Stimulated activated CD4-positive, alpha-beta T cell treated with anti-CD3 and anti-CD28 coated beads, Interleukin-1b, Interleukin-23, amount 100 ng/mL, for 24 hours (primary cell): ENCODE measurements at places on chromosomes 7 and 10.

- no peak for DNase-seq
Observed at GRCh38 chr7:143382126-143382790, 1.1 kb downstream of the ZYX start.

- no peak for DNase-seq
Observed at GRCh38 chr7:2616387-2617324, 15.1 kb upstream of the TTYH3 start.

GRCh38 chr7:151786936-151787335, 90.0 kb downstream of the PRKAG2 start:
- no peak for DNase-seq

- DNase-seq, result no peak
Observed at GRCh38 chr7:104804696-104805095, 209.3 kb upstream of the KMT2E start.

DNA sequence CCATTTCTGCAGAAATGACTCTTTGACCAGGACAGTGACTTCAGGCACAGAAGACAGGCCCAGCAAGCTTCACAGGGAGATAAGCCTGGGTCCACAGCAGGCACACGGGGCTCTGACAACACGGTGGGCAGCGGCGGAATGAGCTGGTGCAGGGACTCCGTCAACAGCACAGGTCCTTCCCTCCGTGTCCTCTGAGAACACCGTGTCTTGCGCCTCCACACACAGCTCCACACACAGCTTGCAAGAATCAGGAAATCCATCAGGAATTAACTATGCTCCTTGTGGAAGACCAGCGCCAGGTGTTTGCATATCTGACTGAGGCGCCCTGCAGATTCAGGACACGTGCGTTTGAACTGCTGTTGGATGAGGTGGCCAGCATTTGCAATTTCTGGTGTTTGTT, 39.6 kb downstream of the TCERG1L start:
- DNase-seq, result no peak

GRCh38 chr7:108417926-108418325, 38.3 kb downstream of the NRCAM start:
- no peak for DNase-seq

- no peak for DNase-seq
Observed at GRCh38 chr10:28975891-28976531, 298.7 kb downstream of the BAMBI start.

- no peak for DNase-seq
Observed at GRCh38 chr7:91047636-91048035, 216.6 kb upstream of the FZD1 start.

DNA sequence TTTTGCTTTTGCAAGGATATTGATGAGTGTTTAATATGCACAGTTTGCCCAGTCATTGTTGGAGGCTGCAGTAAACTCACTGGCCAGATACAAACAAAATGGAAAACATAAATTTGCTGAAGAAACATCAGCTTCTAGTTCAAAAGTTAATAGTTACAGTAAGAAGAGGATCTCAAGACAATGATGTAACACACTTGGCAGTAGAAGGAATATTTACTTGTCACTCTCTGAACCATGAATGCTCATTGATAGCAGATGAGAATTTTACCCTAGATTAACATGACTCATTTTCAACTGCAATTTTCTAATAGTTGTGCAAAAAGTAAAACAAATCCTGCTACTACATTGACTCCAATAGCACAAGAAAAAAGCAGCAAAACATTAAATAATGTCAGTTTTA, 47.7 kb downstream of the VWC2 start:
- no peak for DNase-seq

DNA sequence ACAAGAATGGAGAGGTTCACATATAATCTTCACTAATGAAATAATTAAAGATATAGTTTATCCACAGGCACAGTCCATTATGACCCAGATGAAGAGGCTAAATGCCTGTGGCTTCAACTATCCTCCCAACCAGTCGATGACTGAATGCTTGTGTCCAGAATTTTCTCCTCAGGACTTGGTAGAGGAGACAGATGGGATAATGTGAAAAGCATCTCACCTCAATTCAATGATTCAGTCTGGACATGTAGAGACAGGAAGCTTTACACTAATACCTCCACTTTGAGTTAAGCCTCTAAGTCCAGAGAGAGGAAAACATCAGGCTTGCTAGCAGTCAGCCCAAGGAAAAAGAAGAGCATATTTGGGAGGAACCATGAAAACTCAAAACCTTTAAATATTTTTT, 59.1 kb upstream of the COL1A2 start:
- DNase-seq, result no peak

- DNase-seq, result no peak
Observed at GRCh38 chr10:71651928-71652327, 67.7 kb downstream of the C10orf105 start.

DNA sequence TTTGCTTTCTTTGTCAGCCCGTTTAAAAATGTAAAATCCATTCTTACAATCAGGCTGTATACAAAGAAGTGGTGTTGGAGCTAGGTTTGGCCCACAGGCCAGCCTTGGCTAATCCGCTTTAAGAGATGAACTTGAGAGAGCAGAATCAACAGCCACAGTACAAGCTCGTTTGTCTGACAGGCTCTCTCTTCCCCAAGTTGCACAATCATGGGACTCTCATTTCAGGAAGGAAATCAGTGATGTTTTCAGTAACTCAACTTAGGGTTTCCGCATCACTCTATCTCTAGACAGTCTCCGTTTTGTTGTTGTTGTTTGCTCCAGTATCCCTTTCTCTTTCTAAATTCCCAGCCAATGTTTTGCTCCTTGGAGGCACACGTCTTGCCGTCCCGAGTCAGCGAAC, 582.0 kb upstream of the MKI67 start:
- no peak for DNase-seq

DNA sequence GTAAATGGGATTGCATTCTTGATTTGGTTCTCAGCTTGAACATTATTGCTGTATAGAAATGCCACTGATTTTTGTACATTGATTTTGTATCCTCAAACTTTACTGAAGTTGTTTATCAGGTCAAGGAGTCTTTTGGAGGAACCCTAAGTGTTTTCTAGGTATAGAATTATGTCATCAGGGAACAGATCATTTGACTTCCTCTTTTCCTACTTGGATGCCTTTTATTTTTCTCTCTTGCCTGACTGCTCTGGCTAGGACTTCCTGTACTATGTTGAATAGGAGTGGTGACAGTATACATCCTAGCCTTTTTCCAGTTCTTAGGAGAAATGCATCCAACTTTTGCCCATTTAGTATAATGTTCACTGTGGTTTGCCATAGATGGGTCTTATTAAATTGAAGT, 48.8 kb downstream of the ANXA8 start:
- no peak for DNase-seq

- no peak for DNase-seq
Observed at GRCh38 chr10:129877773-129878371, 86.2 kb downstream of the EBF3 start.

- DNase-seq, result no peak
Observed at GRCh38 chr10:87846023-87846422, 17.3 kb downstream of the KLLN start.

DNA sequence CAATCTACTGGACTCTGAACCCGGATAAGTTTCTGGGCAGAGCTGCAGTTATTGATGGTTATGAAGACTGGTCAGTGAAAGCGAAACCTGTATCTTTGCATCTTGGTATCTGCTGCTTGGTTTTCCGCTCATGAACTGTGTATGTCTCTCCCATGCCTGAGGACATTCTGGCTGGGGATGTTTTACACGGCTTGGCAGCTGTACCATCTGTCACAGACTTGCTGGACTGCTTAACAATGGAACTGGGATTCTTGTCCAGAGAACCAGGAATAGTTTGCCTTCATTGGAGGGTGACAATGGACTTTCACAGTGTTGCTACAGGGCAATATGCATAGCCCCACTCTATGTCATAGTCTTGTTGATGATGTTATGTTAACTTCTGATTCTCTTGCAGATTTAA, 119.9 kb upstream of the TMEM106B start:
- DNase-seq, result no peak

DNA sequence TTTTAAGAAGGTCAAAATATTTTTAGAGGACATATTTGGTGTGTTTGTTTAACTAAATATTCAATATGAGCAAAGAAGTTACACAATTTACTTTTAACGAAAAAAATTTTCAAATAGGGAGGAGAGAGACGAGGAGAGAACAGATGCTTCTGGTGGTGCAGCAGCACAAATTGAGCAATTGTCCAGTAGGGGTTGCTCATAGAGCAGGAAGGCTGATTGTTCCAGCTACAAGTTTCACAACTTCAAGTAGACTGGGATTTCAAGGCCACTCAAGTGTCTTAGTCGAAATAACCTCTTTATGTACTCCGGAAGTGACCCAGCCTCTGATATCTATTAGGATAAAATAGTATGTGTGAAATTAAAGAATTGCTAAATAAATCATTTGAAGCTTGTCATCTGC, 197.9 kb downstream of the HDAC9 start:
- no peak for DNase-seq

DNA sequence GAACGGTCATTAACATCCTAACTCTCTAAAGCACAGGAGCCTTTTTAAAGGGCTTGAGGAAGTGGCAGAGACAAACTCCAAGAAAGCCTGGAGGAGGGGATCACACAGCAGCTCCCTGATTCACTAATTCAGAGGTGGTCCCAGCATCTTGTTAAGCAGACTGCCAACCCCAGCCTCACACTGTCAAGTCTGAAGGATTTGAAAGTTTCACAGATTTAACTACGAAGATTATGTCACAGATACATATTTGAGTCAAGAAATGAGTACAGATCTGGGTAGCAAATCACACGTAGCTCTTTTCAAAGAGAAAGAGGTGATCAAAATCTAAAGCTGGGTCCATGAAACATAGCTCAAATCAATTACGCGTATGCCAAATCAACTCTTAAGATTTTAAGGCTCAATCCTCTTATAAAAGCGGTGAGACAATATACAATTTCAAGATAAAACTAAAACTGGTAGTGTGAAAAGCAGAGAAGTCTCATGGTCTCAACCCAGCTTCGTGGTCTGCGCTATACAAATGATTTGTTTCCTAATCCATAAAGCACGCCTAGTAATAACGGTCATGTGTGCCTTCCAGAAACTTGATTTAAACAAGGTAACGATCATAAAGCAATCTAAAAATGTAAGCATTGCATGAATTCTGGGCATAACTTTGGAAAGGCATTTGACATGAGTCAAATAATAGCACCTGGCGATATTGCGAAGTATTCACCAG, 229.9 kb upstream of the MKLN1 start:
- DNase-seq, result no peak

DNA sequence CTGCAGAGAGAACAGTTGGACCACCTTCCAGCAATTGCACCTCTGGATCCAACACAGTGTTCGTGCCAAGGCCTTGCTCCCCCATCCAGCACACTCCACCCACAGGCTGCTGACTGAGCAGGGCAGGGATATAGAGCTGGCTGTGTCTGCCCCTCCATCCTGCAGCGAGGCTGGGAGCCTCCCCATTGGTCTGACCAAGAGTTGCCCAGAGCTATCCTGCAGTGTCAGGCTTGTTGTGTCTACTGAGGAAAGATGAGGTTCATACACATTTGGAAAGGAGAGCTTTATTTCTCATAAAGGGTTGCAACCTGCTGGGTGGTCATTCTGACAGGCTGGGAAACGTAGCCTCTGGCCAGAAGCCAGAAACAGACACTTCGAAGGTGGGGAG, 27.1 kb downstream of the PRF1 start:
- no peak for DNase-seq

DNA sequence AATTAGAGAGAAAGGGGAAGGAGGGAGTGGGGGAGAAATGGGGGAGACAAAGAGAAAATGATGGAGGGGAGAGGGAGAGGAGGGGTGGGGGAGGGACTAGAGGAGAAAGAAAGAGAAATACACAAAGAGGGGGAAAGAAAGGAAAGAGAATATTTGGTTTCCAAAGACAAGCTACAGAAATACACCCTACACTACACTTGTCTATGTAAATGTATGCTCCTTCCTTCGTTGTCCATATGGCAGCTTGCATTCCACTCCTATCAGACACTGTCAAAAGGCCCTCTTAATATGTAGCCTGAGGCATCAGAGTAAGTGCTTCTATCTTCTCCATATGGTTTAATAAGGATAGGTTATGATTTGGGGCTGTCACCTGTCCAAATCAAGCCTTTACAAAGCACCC, 92.8 kb upstream of the FEZF1 start:
- no peak for DNase-seq

GRCh38 chr7:4273566-4274230, 408.4 kb upstream of the FOXK1 start:
- DNase-seq, result no peak

DNA sequence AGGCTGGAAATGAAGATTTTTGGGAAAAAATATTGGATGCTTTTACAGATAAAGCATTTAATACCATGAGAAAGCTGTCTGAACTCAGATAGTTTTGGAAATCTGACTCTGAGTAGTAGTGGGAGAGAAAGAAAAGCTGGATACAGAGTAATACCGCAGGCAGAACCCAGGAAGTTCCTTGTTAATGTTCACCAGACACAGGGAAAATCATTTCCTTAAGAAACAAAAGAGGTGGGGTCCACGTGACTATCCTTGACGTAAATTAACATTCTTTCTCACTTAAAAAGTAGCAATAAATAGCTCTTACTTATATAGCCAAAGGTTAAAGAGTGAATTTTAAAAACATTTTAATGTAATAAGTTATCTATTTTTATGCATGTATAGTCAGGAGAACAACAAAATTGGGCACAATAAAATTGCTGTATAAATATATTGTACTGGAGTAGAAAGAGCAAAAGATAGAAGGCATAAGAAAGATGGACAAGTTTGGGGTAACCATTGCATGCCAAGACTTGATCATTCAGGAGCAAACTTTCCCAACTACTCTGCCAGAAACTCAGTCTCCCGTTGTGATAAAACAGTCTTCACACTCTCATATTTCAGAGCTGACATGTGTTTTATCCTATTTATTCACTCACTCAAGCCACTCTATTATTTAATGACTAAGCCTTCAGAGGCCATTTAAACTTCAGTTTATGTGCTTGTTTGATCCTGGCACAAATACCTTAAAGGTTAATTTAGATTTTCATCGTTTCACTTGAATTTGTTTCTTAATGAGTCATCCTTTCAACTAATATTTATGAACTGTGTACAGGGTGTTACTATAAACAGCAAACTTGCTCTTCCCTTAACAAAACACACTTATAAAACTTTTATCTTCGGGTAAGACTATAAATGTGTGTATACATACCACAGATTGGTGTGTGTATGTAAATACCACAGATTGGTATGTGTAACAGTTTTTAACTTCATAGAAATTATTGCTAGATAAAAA, 143.1 kb downstream of the GNAI1 start:
- no peak for DNase-seq

- DNase-seq, result no peak
Observed at GRCh38 chr10:58010073-58010702, 257.5 kb downstream of the IPMK start.
